ENCODE measurements at places on chromosomes 12 and 14.

GRCh38 chr14:45610318-45610717 is 357.3 kb upstream of the MIS18BP1 start:
- no peak for DNase-seq

- DNase-seq, result no peak
Measured at GRCh38 chr12:74780182-74780849, 242.7 kb downstream of the ATXN7L3B start.

DNA sequence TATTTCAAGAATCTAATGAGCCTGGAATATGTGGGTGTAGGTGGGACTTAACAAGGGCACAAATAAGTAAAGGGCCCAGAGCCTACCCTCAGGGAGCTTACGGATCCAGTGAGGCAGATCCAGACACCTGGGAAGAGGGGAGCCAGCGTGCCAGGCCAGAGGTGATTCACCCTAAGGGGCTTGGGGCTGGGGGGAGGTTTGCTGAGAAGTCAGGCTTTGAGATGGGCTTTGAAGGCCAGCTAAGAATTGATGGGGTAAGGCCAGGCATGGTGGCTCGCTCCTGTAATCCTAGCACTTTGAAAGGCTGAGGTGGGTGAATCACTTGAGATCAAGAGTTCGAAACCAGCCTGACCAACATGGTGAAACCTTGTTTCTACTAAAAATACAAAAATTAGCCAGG is 695 bp upstream of the MMP19 start:
- no peak for DNase-seq

DNA sequence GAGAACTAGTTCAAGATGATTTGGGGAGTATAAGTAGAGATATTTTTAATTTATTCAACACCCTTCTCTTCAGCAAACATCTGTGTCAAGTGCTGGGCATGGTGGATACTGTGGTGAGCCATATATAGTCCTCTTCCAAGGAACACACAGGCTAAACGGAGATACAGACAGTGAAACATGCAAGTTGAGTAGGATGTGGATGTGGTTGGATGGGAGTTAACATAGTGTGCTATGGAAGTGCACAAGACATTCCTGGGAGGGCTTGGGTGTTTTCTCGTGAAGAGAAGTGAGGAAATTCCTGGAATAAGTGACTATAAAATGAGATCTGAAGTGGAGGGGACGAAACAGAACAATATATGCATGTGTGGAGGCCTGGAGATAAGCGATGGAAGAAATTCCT is 181.1 kb upstream of the NPAS3 start:
- no peak for DNase-seq

- no peak for DNase-seq
Measured at GRCh38 chr14:47966076-47966810, 290.8 kb upstream of the MDGA2 start.

GRCh38 chr14:105322791-105323556 is 8.4 kb downstream of the PACS2 start:
- no peak for DNase-seq
